ENCODE measurements at places on chromosomes 6 and 20.

DNA sequence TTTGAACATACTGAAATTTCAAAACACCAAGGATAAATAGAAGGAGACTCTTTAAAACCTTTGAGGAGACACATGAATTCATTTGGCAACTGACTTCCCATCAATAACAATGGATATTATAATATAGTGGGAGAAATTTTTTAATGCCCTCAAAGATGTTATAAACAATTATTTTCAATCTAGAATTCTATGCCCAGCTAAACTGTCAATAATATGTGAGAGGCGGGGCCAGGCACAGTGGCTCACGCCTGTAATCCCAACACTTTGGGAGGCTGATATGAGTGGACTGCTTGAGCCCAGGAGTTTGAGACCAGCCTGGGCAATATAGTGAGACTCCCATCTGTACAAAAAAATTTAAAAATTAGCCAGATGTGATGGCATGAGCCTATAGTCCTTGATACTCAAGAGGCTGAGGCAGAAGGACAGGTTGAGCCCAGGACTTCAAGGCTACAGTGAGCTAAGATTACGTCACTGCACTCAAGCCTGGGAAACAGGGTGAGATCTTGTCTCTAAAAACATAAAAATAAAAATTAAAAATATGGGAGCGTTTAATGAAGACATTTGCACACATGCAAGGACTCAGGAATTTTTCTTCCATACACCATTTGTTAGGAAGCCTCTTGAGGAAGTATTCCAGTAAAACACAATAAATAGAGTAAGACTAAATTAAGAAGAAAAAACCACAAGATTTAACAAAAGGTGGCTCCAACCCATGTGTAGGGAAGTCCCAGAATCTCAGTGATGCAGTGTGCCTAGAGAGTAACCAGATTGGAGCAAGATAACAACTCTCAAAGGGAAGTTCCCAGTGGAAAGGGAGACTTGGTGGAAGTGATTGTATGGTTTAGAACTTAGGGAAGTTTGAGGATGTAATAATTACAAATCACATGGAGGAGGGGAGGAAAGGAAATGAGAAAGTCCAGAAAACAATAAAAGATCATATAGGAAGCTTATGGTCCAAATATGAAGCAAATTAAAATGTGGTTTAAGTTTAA is 26.3 kb upstream of the ETV7 start:
- no peak for DNase-seq

GRCh38 chr6:43667245-43668150 is 20.1 kb downstream of the MRPS18A start:
- DNase-seq: peak; percentile 70

DNA sequence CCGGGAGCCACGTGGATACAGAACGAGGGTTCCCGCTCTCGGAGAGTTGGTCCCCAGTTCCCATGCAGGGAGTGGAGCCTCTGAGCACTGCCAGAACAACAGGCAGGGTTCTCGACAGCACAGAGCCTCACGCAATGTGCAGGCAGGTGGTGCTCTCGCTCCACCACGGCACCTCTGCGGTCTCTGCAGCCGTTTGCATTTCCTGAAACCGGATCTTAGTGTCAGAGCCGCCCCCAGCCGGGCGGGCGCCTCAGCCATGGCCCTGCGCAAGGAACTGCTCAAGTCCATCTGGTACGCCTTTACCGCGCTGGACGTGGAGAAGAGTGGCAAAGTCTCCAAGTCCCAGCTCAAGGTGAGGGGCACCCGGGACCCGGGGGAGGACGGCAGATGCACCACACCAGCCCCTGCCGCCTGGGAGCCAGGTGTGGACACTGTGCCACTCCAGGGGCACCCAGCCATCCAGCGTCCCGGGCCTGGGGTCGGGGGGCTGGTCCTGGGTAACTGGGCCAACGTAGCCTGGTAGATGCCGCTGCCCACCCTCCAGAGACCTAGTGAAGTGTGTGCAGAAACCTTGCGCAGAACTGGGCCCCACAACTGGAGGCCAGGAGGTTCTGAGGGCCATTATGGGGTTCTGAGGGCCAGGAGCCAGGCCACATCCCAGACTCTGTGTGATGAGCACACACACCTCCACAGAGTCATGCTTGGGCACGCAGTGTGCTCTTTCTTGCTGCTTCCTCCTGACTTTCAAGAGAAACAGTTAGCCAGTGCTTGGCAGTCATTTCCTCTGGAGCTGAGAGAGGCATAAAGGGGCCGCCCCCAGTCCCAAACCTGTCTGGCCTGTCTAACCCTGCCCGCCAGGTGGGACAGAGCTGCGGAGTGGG is at the start of gene DEF6:
DEF6 (plus strand) TSS at position 218 of the 881 bp plus-strand sequence; CDS start at position 257, 39 bp downstream.
- peak; percentile 77 for DNase-seq

DNA sequence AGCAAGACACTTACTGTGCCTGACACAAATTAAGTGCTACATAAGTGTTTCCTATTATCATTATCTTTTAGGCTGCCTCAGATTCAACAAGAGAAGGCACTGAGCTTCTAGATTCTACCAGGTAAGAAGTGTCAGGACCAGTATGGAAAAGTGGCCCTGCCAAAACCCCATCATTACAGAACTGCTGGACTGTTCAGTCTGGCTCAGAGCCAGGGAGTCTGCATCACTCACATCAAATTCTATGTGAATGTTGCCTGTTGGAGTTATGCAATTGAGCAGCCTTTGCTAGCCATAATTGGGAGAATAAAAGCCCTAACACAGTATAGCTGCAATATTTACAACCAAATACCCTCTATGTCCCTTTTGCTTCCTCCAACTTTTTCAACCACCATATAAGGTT is 70.9 kb downstream of the ATG5 start:
- DNase-seq: no peak

GRCh38 chr6:131139599-131139998 is 4.3 kb downstream of the AKAP7 start:
- DNase-seq: no peak

- peak; percentile 12 for DNase-seq
These were observed 113.1 kb downstream of the ADAT2 start for GRCh38 chr6:143337201-143337949.

- DNase-seq: no peak
These were observed 63.9 kb downstream of the PDE10A start for GRCh38 chr6:165599121-165599520.

GRCh38 chr20:5180421-5180820 is 53.6 kb downstream of the CDS2 start:
- no peak for DNase-seq

DNA sequence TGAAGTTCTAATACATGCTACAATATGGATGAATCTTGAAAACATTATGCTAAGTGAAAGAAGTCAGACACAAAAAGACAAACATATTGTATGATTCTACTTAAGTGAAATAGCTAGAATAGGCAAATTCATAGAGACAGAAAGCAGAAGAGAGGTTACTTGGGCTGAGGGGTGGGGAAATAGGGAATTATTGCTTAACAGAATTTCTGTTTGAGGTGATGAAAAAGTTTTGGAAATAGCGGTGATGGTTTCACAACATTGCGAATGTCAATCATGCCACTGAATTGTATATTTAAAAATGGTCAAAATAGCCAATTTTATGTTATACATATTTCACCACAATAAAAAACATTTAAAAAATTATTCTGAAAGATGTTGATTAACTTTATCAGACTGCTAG is 6.1 kb downstream of the SLC26A8 start:
- no peak for DNase-seq

DNA sequence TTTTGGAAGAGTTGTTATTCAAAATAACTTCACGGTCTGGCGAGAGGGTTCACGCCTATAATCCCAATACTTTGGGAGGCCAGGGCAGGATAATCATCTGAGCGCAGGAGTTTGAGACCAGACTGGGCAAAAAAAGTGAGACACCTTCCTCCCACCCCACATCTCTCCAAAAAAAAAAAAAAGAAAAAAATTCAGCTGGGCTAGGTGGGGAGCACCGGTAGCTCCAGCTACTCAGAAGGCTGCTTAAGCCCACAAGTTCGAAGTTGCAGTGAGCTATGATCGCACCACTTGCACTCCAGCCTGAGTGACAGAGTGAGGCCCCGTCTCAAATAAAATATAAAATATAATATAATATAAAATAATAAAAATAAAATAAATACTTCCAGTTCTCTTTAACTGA is 10.4 kb downstream of the OR2B2 start:
- DNase-seq: no peak

- DNase-seq: no peak
These were observed 5.5 kb downstream of the CASP8AP2 start for GRCh38 chr6:89834884-89835792.

GRCh38 chr6:18667612-18668011 is 280.5 kb downstream of the RNF144B start:
- no peak for DNase-seq

DNA sequence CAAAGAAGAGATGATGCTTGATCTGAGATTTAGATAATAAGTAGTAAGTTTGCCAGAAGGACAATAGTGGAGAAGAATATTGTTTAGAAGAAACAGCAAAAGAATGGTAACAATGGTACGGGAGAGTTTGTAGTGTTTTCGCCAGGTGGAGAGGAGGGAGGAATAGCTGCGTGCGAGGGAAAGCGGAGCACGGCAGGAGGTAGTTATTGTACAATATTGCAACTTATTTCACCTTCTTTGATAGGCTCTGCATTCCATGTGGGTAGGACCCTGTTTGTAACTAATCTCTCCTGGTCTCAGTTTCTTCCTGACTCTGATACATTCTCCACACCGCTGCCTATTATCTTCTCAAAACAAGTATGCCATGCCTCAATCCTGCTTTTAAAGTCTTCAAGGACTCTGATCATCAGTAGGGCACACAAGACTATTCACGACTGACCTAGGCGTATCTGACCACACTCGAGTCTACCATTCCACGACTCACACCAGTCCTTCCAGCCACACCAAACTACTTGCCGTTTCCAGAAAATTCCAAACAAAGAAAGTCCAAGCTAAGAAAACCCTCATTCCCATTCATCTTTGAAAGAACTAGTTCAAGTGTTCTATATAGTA is 1.1 kb downstream of the PPIL4 start:
- DNase-seq: no peak

GRCh38 chr20:967796-968742 is 34.0 kb downstream of the RSPO4 start:
- no peak for DNase-seq

DNA sequence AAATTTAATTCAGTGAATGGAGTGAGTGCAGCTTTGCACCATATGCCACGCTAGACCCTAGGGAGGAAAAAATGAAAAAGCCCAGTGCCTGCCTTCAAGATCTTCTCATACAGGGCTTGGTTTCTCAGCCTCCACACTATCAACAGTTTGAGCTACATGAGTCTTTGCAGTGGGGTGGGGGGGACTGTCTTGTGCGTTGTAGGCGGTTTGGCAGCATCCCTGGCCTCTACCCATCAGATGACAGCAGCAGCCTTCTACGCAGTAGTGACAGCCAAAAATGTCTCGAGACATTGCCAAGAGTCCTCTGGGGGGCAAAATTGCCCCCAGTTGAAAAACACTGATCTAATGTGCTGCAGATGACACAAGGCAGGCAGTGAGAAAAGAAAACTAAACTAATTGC is 6.2 kb downstream of the CDH22 start:
- no peak for DNase-seq

DNA sequence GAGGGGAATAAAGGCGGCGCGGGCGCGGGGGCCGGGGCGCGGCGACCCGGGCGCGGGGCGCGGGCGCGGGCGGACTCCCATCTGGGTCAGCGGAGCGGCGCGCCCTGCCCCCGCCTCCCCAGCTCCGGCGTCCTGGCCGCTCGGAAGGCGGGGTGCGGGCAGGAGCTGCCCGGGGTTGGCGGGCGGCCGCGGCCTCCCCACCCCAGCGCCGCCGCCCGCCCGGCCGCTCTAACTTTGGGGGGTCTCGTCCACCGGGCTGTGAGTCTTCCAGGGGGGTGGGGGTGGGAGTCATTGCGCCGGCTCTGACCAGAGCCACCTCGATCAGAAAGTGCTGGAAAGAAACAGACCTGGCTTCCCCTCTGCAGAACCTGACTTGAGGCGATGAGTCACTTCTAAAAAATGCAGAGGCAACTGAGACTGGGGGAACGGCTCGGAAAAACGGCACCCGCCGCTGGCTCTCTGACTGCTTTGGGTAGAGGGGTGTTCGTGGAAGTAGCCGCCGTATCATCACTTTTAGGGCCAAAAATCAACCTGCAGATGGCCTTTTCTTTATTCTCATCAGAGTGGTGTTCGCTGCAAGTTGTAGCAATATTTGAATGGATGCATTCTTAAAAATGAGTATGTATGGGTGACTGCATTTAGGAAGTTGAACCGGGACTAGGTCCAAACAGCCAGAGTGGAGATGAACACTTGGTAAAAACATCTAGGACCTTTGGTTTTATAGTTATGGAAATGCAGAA is 667 bp downstream of the CAP2 start:
- no peak for DNase-seq

- no peak for DNase-seq
These were observed 67.7 kb downstream of the PHACTR2 start for GRCh38 chr6:143745166-143746133.

- no peak for DNase-seq
These were observed 432.8 kb downstream of the CDC5L start for GRCh38 chr6:44820321-44820720.

- DNase-seq: no peak
These were observed 66.0 kb upstream of the OLIG3 start for GRCh38 chr6:137560184-137560563.

GRCh38 chr6:125031385-125031784 is 69.1 kb downstream of the RNF217 start:
- DNase-seq: no peak

- DNase-seq: no peak
These were observed 204.8 kb upstream of the KCNG1 start for GRCh38 chr20:51227744-51228143.

DNA sequence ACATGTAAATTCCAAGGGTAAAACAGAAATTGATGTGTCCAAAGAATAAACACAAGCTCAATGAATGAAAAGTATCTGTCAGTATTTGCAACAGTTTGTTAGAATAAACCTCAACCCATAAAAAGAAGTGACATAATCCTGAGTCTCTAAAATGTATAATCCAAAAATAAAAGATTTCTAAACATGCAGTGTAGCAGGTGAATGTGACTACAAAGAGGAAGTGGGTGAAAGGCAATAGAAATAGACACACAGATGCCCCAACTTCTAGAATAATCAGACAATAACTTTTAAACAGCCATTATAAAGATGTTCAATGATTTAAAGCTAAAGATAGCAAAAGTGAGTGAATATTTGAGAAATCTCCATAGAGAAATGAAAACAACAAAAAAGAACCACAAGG is 1009.2 kb upstream of the GJE1 start:
- DNase-seq: no peak

GRCh38 chr20:11740975-11741374 is 176.7 kb upstream of the BTBD3 start:
- no peak for DNase-seq

- DNase-seq: no peak
These were observed 2.9 kb downstream of the RAB32 start for GRCh38 chr6:146546443-146547043.

GRCh38 chr20:2991532-2991931 is 51.9 kb upstream of the GNRH2 start:
- DNase-seq: no peak

All from effector CD8-positive, alpha-beta T cell (primary cell).